Cardiac muscle cell (in vitro differentiated cells and primary cell): ENCODE measurements at places on chromosomes 3 and 15.

DNA sequence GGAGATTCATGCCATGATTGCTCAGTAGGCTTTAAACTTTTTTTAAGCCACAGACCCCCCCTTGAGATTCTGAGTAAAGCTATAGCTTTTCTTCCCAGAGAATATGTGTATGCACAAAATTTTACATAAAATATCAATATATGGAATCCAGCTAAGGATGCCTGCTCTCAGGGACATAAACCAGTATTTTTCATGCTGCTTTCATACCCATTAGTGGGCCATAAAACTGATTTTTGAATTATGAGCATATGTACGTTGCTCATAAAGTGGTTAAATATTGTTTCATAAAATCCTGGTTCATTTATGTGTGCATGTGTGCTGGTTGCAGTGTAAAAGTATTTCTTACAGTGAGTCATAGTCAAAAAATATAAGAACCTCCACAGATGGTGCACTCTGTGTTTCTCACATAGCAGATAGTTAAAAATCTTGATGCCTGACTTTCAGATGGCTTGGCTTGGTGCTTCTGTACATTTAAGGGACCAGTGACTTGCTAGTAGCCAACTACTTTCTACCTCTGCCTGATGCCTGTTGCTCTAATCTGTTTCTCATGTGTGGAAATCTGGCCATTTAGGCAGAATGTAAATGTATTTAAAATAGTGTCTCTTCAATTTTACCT, 71.9 kb downstream of the ARHGEF26 start:
- H3K27ac ChIP-seq, result no peak overlapping the region
- no peak overlapping the region for H3K4me3 ChIP-seq
- no peak for DNase-seq
- H3K36me3 ChIP-seq, result no peaks in the 10 kb centered on the region

GRCh38 chr3:104735691-104736090, 631.0 kb upstream of the ALCAM start:
- no peak overlapping the region for H3K4me3 ChIP-seq
- no peaks in the 10 kb centered on the region for H3K27me3 ChIP-seq
- no peak for DNase-seq
- H3K4me1 ChIP-seq, result no peaks in the 10 kb centered on the region

DNA sequence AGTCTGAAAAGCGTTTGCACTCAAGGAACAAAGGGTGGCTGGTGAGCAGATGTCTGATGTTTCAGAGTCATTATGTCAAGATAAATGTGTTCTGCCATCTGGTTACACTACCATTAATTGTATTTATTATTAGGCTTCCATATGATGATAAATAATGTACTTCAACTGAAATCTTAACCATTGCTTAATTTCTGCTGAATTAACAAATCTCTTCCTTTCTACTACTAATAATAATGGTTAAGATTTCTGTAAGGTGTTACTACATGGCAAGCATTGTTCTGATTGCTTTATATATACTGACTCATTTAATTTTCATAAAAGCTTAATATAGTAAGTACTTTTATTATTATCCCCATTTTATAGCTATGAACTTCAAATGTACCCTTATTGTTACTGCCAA, 68.4 kb upstream of the GALNT15 start:
- no peak overlapping the region for H3K27ac ChIP-seq
- DNase-seq, result no peak
- H3K4me3 ChIP-seq, result no peak overlapping the region
- no peaks in the 10 kb centered on the region for H3K36me3 ChIP-seq
- no peaks in the 10 kb centered on the region for H3K27me3 ChIP-seq
- no peaks in the 10 kb centered on the region for H3K4me1 ChIP-seq

DNA sequence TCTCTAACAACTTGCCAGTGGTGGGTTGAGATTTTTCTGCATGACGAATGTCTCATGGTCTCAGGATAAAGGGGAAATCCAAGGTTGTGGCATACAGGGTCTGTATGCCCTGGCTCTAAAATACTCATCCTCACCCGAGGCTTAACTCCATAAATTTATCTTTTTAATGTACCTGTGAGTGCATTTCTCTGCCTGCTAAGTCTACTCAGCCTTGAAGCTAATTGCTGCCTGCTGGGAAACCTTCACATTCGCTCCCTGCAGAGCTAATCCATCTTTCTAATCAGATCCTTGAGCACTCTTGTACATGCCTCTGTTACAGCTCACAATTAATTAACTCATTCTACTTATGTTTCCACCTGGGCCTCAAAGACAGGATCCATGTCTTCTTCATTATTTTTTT, 93.8 kb downstream of the CMSS1 start:
- no peaks in the 10 kb centered on the region for H3K36me3 ChIP-seq
- peaks cover 5% of the 10 kb centered on the region for H3K4me1 ChIP-seq
- DNase-seq, result no peak
- H3K4me3 ChIP-seq, result no peak overlapping the region
- no peak overlapping the region for H3K27ac ChIP-seq

DNA sequence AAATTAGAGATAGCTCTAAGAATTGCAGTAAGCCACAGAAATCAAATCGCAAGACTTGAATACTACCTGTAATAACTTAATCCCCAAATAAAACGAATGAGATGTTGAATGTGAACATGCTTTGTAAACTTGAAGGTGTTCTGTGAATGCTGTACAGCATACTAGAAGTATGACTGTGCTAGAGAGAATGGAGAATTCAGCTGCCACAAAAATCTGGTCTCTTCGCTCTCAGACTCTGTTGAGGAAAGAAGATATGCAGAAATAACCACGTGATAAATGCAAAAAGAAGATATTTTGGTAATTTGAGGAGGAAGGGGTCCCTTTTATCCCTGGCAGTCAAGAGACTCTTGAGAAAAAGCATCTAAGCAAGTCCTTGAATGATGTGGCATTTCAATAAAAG, 37.3 kb downstream of the ZBTB38 start:
- H3K27ac ChIP-seq, result no peak overlapping the region
- DNase-seq, result no peak
- H3K4me3 ChIP-seq, result no peak overlapping the region
- no peaks in the 10 kb centered on the region for H3K27me3 ChIP-seq
- H3K36me3 ChIP-seq, result peaks cover 10% of the 10 kb centered on the region
- H3K4me1 ChIP-seq, result peaks cover 13% of the 10 kb centered on the region

GRCh38 chr3:63847718-63848450, 15.7 kb downstream of the THOC7 start:
- no peaks in the 10 kb centered on the region for H3K36me3 ChIP-seq
- DNase-seq, result no peak
- H3K27me3 ChIP-seq, result no peaks in the 10 kb centered on the region
- no peak overlapping the region for H3K4me3 ChIP-seq
- no peak overlapping the region for H3K27ac ChIP-seq

GRCh38 chr3:115830764-115831395, 207.6 kb downstream of the GAP43 start:
- no peak for DNase-seq
- H3K36me3 ChIP-seq, result no peaks in the 10 kb centered on the region
- no peaks in the 10 kb centered on the region for H3K27me3 ChIP-seq
- H3K4me3 ChIP-seq, result no peak overlapping the region
- H3K27ac ChIP-seq, result no peak overlapping the region
- no peaks in the 10 kb centered on the region for H3K4me1 ChIP-seq

GRCh38 chr3:46381625-46382024, 10.9 kb downstream of the CCR5 start:
- no peak overlapping the region for H3K27ac ChIP-seq
- H3K4me1 ChIP-seq, result no peaks in the 10 kb centered on the region
- H3K36me3 ChIP-seq, result no peaks in the 10 kb centered on the region

DNA sequence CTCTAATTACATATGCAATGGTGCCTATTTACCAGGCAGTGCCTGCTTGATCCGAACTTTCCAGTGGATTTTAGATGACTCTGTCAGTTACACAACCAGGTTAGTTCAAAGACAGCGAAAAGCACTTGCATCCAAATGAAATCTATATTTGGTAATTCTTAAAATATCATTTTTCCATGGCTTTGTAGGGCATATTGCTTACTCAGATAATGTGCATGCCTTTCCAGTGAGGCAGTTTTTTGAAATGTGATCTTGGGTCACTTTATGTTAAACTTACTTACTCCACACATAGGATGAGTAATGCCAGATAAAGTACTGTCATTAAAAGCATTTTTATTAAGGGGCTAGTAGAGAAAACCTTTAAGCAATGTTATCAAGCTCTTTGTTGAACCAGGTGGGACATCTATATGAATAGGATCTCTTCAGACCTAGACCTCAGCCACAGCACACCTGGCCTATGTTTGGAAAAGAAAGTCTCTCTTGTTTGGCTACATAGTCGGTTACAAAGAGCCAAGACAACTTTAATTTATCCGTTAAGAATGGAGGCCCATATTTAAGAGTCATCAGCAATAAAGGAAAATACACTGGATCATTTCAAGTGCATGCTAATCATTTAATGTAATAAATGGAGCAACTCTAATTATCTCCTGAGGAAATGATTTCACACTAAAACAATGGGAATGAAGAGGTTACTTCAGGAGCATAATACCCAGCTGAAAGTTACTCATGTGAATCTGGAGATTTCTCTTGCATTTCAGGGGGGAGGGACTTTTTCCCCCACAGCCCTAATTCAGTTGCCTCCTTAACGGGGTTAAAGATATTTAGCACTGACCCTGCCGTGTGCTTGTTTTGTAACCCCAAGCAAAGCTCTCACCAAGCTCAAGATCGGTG, 56.3 kb upstream of the TMCO5A start:
- peak; percentile 84 for DNase-seq
- H3K36me3 ChIP-seq, result no peaks in the 10 kb centered on the region
- H3K4me1 ChIP-seq, result peaks cover 13% of the 10 kb centered on the region
- H3K4me3 ChIP-seq, result no peak overlapping the region

DNA sequence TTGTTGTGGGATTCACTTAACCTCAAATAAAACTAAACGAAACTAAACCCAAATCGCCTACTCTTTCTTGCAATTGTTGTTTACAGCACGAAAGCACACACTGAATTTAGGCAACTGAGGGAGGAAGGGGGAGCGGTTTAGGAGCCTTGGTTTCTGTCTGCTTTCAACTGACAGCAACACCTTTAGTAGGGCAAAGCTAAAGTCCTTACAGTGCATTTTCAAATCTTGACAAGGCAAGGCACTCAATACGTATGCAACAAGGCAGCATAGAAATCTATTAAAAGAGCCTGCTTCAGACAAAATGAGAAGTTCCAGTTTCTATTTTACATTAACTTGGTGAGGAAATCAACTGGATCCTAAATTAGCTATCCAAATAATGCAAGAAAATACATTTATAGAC, 174.6 kb downstream of the CHST2 start:
- no peak overlapping the region for H3K27ac ChIP-seq
- DNase-seq, result no peak
- H3K4me3 ChIP-seq, result no peak overlapping the region
- no peaks in the 10 kb centered on the region for H3K36me3 ChIP-seq

GRCh38 chr3:184941408-184941807, 129.4 kb downstream of the VPS8 start:
- no peak overlapping the region for H3K27ac ChIP-seq

DNA sequence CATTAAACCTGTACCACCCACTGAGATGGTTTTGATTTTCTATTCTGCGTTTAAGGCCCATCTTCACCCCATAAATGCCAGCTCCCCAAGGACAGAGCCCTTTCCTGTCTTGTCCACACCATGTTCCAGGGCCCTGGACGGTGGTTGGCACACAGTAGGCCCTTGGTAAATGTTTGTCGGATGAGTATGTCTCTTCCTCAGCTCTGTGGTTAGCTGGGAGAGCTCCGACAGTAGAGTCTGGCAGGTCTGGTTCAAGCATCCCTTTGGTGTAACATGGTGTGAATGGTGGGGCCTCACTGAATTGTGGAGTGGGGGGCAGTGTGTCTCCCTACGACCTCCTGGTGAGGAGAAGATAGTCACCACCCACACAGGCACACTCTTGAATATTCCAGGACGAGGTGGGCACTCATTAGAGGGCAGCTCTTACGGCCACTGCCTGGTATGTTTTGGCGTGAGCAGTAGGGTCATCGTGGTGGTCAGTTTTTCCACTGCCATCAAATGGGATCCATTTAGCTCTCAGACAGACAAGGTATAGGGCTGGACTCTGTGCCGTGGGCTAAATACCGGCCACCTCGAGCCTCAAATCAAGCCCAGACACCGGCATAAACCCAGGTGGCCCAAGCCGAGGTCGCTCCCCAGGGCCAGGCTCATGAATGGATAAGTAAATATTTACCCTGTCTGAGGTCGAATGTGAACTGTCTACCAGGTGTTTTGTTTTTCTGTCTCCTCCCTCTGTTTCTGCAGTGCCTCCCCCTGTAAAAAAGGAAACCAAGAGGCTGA, 61.3 kb downstream of the SMAD3 start:
- no peak overlapping the region for H3K27ac ChIP-seq
- no peak for DNase-seq
- H3K4me1 ChIP-seq, result peaks cover 3% of the 10 kb centered on the region
- H3K4me3 ChIP-seq, result no peak overlapping the region
- H3K27me3 ChIP-seq, result no peaks in the 10 kb centered on the region

- no peaks in the 10 kb centered on the region for H3K27me3 ChIP-seq
- H3K4me1 ChIP-seq, result peaks cover 18% of the 10 kb centered on the region
- peak overlapping the region; percentile 13 for H3K27ac ChIP-seq
- H3K4me3 ChIP-seq, result no peak overlapping the region
- peak; percentile 35 for DNase-seq
Observed at GRCh38 chr15:98776607-98777281, 128.4 kb downstream of the IGF1R start.

- H3K27ac ChIP-seq, result no peak overlapping the region
- no peaks in the 10 kb centered on the region for H3K27me3 ChIP-seq
- H3K36me3 ChIP-seq, result no peaks in the 10 kb centered on the region
- peaks cover 3% of the 10 kb centered on the region for H3K4me1 ChIP-seq
- H3K4me3 ChIP-seq, result no peak overlapping the region
Observed at GRCh38 chr3:120145542-120146285, 51.5 kb upstream of the GSK3B start.

- no peaks in the 10 kb centered on the region for H3K27me3 ChIP-seq
- H3K36me3 ChIP-seq, result no peaks in the 10 kb centered on the region
- no peaks in the 10 kb centered on the region for H3K4me1 ChIP-seq
- peak; percentile 69 for DNase-seq
Observed at GRCh38 chr3:38084334-38085310, 45.6 kb downstream of the DLEC1 start.

DNA sequence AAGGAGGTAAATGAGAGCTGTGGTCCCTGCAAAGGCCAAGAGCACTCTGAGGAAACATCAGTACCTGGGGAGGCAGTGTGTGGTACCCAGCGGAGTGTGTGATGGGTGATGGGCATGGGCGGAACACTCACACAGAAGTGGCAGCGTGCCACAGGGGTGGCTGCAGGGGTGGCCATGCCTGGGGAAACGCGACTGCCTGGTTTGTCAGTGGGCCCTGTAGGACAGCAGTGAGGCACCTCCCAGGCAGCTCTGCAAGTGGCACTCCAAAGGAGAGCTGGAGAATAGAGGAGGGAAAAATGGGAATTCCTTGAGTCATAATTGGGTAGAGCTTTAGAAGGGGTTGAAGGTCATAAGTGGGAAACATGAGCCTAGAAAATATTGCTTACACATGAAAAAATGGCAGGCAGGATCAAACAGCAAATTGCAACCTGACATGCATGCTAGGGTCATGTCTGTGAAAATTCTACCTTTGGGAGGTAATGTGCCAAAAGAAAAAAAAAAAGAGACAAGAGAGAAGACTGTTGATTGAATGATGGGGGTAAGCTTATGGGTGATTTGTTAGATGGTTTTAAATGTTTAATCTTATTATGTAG, 138.4 kb downstream of the RPLP1 start:
- peaks cover 21% of the 10 kb centered on the region for H3K4me1 ChIP-seq
- H3K36me3 ChIP-seq, result no peaks in the 10 kb centered on the region
- H3K27me3 ChIP-seq, result no peaks in the 10 kb centered on the region
